Lower lobe of right lung (tissue), 2 donors: ENCODE measurements at places on chromosomes 2 and 18.

- no peak for DNase-seq
These were observed 26.4 kb downstream of the CCNT2 start for GRCh38 chr2:134944975-134945374.

GRCh38 chr2:8481463-8482009, 200.3 kb upstream of the ID2 start:
- no peak for DNase-seq

GRCh38 chr2:234290671-234291070, 206.2 kb downstream of the ARL4C start:
- DNase-seq = no peak

- DNase-seq = no peak
These were observed 93.0 kb upstream of the SLC39A10 start for GRCh38 chr2:195563857-195564512.

DNA sequence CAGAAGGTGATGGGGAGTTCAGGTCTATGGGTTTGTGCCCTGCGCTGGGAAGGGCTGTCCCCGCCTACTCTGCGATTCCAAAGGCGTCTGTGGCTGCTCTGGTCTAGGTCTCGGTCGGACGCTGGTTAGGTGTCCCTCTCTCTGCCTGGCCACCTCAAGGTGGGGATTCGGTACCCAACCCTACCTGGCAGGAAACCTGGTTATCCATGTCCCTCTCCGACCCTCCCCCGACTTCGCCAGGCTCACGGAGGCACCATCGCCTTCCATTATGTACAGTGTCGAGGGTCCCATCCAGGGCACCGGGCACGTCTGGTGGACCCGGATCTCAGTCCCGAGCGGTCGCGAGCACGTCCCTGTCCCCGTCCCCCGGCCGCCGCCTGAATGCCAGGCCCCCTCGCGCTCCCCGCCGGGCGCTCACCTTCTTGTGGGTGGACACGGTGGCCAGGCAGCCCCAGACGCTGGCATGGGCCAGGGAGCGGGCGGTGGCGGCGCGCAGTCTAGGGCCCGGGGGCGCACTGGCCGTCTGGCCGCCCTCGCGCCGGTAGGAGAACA, 628 bp downstream of the CREG2 start:
- DNase-seq = no peak

- no peak for DNase-seq
These were observed 6.7 kb downstream of the INO80C start for GRCh38 chr18:35490894-35491699.
